ENCODE measurements at places on chromosomes 6 and 20. TPM values are rescaled to one million over a fixed set of nuclear protein-coding genes. Genes with fewer than 3 reads are reported as not detected.

GRCh38 chr6:107987805-107988204 lies 29.8 kb upstream of the SEC63 start:
- no peak for DNase-seq
- no peaks in the 10 kb centered on the region for H3K36me3 ChIP-seq
- no peak overlapping the region for H3K27ac ChIP-seq
- no peaks in the 10 kb centered on the region for H3K27me3 ChIP-seq
- H3K4me1 ChIP-seq = no peaks in the 10 kb centered on the region

DNA sequence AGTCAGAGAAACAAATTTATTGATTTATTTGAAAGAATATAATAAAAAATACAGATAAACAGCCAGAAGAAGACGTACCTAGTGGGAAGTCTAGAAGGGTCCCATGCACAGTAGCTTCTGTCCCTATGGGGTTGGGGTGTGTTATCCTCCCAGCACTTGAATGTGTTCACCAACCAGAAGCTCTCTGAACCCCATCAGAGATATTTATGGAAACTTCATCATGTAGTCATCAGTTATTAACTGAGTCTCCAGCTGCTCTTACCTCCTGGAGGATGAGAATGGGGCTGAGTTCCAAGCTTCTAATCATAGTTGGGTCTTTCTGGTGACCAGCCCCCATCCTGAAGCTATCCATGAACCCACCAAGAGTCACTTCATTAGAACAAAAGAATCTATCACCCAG lies 15.4 kb upstream of the USP45 start:
- H3K27me3 ChIP-seq = no peaks in the 10 kb centered on the region
- no peaks in the 10 kb centered on the region for H3K4me1 ChIP-seq
- H3K27ac ChIP-seq = no peak overlapping the region
- H3K36me3 ChIP-seq = peaks cover 9% of the 10 kb centered on the region

DNA sequence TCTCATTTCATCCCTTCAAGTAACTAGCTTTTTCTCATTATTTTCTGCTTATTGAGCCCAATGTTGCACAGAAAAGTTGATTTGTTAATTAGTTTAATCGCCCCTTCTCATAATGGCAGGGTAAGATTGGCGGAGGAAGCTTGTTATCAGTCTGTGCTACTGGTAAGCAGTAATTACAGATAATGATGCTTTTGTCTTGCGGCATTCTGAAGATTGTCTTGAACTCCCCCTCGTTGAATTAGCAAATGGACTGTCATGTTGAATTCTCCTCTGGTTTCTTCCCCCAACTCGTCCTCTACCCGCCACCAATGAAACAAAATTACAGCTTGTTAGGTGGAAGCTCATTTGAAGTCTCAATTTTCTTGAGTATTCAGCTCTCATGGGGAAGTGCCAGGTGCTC lies 39.4 kb downstream of the PRDM13 start:
- no peaks in the 10 kb centered on the region for H3K4me1 ChIP-seq
- H3K27me3 ChIP-seq = no peaks in the 10 kb centered on the region
- no peak overlapping the region for H3K4me3 ChIP-seq
- no peak overlapping the region for H3K27ac ChIP-seq

GRCh38 chr6:35021004-35021403 lies 120.1 kb downstream of the TCP11 start:
- peaks cover 72% of the 10 kb centered on the region for H3K4me1 ChIP-seq
- H3K27me3 ChIP-seq = no peaks in the 10 kb centered on the region
- no peak overlapping the region for H3K27ac ChIP-seq
- peak; percentile 57 for DNase-seq
- H3K36me3 ChIP-seq = peaks cover 17% of the 10 kb centered on the region
- no peak overlapping the region for H3K4me3 ChIP-seq

- no peaks in the 10 kb centered on the region for H3K27me3 ChIP-seq
- no peak overlapping the region for H3K4me3 ChIP-seq
- no peak for DNase-seq
- H3K36me3 ChIP-seq = no peaks in the 10 kb centered on the region
- peak overlapping the region; percentile 86 for H3K27ac ChIP-seq
Observed at GRCh38 chr6:135850882-135851281, 619 bp upstream of the PDE7B start.

DNA sequence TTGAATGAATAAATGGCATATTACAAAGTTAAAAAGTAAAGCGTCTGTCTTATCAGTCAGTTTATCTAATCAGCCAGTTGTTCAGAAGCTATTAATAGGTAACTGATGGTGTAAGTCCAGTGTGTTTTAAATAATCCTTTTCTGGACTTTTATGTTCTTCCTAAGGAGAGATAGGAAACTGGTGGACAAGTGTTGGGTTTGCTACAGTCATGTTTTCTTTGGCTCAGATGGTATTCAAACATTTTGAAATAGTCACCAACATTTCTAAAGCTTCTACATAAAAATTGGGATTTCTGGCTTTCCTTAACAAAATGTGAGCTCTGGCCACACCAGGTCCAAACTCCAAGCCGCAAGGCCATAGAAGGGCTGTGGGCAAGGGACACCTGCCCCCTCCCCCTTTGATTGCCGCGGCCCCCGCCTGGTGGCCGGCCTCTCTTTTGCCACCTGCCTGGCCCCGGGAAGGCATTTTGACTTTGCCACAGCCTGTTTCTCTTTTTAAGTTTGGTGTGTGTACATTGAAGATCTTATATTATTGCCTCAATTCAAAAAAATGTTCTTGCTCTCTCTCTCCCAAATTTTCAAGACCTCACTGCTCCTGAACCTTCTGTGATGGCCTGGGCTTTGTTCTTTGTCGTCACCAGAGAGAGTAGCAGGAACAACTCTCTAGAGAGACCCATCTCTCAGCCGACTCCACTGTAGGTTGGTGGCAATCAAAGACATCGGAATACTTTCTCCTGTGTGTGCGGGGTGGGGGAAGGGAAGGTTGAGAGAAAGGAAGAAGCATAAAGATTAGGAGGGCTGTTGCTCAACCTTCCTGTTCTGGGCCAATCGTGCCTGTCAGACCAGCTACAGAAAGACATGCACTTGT lies 84.0 kb upstream of the ZNF217 start:
- H3K4me1 ChIP-seq = peaks cover 10% of the 10 kb centered on the region
- no peak overlapping the region for H3K27ac ChIP-seq
- DNase-seq = peak; percentile 43
- H3K4me3 ChIP-seq = no peak overlapping the region
- H3K27me3 ChIP-seq = no peaks in the 10 kb centered on the region

- H3K4me1 ChIP-seq = no peaks in the 10 kb centered on the region
- H3K4me3 ChIP-seq = no peak overlapping the region
- no peak overlapping the region for H3K27ac ChIP-seq
- no peak for DNase-seq
- H3K27me3 ChIP-seq = no peaks in the 10 kb centered on the region
Observed at GRCh38 chr6:100212131-100212530, 218.1 kb upstream of the MCHR2 start.

Gene GTF3C6
- total RNA-seq = 57.1 TPM

- H3K27me3 ChIP-seq = no peaks in the 10 kb centered on the region
- no peaks in the 10 kb centered on the region for H3K36me3 ChIP-seq
- H3K27ac ChIP-seq = no peak overlapping the region
- no peak for DNase-seq
Observed at GRCh38 chr20:15875446-15875845, 697.8 kb downstream of the KIF16B start.

- peaks cover 44% of the 10 kb centered on the region for H3K27me3 ChIP-seq
- no peaks in the 10 kb centered on the region for H3K36me3 ChIP-seq
- DNase-seq = no peak
- no peak overlapping the region for H3K27ac ChIP-seq
- no peaks in the 10 kb centered on the region for H3K4me1 ChIP-seq
Observed at GRCh38 chr20:56637576-56637975, 8.5 kb downstream of the TFAP2C start.

DNA sequence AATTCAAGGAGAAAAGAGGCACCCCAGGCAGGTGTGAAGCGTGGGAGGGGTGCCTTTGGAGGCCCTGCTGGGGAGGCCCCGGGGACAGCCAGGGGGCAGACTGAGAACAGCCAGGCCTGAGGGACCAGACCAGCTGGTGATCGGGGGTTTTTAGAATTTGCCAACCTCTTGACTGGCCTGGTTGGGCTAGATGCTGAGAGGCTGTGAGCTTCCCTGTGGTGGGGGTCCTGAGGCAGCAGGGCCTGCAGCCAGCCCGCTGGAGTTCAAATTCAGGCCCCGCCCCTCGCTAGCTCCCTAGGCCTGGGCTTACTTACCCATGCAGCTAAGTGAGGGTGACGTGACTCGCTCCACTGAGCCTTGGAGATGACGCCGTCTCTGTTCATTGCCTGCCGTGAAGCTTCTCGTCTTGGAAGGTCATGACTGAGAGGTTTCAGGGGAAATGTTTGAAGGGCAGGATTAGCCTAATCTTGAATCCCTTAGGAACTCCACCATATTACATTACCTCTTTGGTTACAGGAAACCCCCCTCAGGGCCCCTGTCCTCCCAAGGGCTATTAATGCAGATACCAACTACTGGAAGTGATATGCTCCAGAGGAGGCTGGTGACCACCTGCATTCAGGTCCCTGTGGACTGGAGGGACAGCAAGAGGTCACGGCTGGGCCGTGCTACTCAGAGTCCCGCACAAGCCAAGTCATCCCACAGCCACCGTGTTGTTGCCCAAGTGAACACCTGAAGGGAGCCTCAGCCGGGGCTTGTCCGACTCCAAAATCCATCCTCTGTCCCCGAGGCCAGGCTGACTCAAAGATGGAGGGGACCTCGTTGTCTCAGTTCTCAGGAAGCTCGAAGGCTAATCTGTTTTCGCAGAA lies 73.9 kb upstream of the DUSP22 start:
- H3K36me3 ChIP-seq = no peaks in the 10 kb centered on the region
- no peak overlapping the region for H3K27ac ChIP-seq
- no peak for DNase-seq
- peaks cover 2% of the 10 kb centered on the region for H3K27me3 ChIP-seq
- no peaks in the 10 kb centered on the region for H3K4me1 ChIP-seq
- no peak overlapping the region for H3K4me3 ChIP-seq

DNA sequence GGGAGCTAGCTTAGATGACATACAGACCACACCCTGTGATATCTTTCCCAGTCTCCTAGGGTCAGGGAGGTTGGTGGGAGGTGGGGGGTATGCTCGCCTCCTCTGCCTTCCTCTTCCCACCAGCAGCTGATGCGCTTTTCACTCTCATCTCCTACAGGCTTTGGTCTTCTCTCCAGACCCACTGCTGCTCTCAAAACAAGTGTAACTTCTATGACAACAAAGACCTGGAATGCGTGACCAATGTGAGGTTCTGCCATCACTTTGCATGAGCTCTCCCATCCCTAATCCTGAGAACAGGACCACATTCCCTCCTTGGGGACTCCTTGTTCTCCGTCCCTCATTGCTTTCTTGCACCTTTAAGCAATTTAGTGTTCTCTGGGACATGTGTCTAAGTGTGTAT lies 2.7 kb downstream of the CTSA start:
- DNase-seq = no peak
- peaks cover 64% of the 10 kb centered on the region for H3K36me3 ChIP-seq
- H3K27ac ChIP-seq = no peak overlapping the region
- H3K27me3 ChIP-seq = no peaks in the 10 kb centered on the region

DNA sequence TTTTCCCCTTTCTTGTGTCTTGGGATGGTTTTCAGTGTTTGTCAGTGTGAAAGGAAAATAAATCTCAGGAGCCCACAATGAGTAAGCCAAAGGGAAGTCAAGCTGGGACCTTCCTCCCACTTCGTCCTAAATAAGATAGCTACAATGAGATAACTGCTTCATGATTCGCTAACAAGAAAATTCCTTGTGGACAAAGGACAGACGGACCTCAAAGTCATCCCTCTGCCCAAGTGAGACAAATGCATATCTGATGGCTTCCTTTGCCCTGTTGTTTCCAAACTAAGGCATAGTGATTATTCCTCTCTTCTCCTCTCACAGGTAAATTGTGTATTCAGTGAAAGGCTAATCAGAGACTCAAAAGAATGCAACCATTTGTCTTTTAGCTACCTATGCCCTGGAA lies 26.1 kb upstream of the ADTRP start:
- peaks cover 3% of the 10 kb centered on the region for H3K27me3 ChIP-seq
- no peak for DNase-seq
- peaks cover 2% of the 10 kb centered on the region for H3K4me1 ChIP-seq
- no peaks in the 10 kb centered on the region for H3K36me3 ChIP-seq
- no peak overlapping the region for H3K4me3 ChIP-seq
- H3K27ac ChIP-seq = no peak overlapping the region

GRCh38 chr6:110714143-110714542 lies 101.1 kb downstream of the CDK19 start:
- H3K27ac ChIP-seq = no peak overlapping the region
- no peak for DNase-seq

GRCh38 chr6:19838442-19839236 lies 1.5 kb downstream of the ID4 start:
- H3K4me3 ChIP-seq = peak overlapping the region; percentile 71
- peak; percentile 39 for DNase-seq
- peaks cover 8% of the 10 kb centered on the region for H3K4me1 ChIP-seq
- peaks cover 19% of the 10 kb centered on the region for H3K27me3 ChIP-seq
- H3K27ac ChIP-seq = peak overlapping the region; percentile 53

GRCh38 chr6:41460742-41461336 lies 85.3 kb upstream of the FOXP4 start:
- no peak overlapping the region for H3K27ac ChIP-seq
- no peak for DNase-seq
- no peak overlapping the region for H3K4me3 ChIP-seq
- no peaks in the 10 kb centered on the region for H3K36me3 ChIP-seq

DNA sequence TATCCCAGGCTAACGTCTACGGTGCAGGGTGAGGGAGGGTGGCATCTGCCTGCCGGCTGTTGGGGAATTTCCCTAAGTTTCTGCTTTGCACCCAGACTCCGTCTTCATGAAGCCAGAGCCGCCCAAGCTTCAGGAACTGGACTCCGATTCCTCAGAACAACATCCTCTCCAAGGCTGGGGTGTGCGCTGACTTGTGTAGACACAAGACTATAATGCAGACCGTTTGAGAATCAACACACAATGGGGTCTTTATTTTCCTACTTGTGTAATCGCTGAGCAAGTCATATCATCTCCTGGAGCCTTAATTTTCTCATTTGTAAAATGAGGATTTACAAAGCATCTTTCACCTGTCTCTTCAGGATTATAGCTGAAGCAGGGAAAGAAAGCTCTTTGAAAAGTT lies 160.5 kb upstream of the AGPAT4 start:
- H3K4me1 ChIP-seq = peaks cover 12% of the 10 kb centered on the region
- DNase-seq = peak; percentile 20
- H3K4me3 ChIP-seq = no peak overlapping the region
- H3K27me3 ChIP-seq = no peaks in the 10 kb centered on the region
- H3K27ac ChIP-seq = peak overlapping the region; percentile 76

DNA sequence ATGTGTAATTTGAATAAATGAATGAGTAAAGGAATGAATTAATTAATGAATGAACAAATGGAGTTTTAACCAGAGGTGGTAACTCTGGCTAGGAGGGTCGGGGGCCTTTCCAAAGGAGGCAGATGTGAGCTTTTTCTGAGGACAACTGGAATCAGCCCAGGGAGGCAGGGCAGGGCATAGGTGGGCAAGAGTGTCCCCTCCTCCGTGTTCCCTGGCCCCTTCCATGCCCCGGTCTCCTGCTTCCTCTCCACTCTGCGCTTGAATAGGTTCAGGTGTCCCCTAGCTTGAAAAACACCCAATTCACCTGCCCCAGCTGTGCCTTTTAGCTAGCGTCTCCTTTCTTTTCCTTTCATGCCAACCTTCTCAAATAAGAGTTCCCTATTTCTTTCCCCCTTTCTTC lies 473.1 kb downstream of the CDH26 start:
- no peaks in the 10 kb centered on the region for H3K27me3 ChIP-seq
- DNase-seq = no peak
- no peaks in the 10 kb centered on the region for H3K4me1 ChIP-seq

- peaks cover 34% of the 10 kb centered on the region for H3K4me1 ChIP-seq
- no peaks in the 10 kb centered on the region for H3K27me3 ChIP-seq
- no peak overlapping the region for H3K4me3 ChIP-seq
- no peak for DNase-seq
- H3K27ac ChIP-seq = no peak overlapping the region
- H3K36me3 ChIP-seq = peaks cover 5% of the 10 kb centered on the region
Observed at GRCh38 chr20:34022151-34022838, 28.6 kb downstream of the RALY start.

- peaks cover 19% of the 10 kb centered on the region for H3K36me3 ChIP-seq
- DNase-seq = peak; percentile 98
- peaks cover 18% of the 10 kb centered on the region for H3K4me1 ChIP-seq
- H3K27me3 ChIP-seq = no peaks in the 10 kb centered on the region
- H3K27ac ChIP-seq = peak overlapping the region; percentile 87
Observed at GRCh38 chr6:160010067-160010466, 41.2 kb downstream of the IGF2R start.
